ENCODE measurements at places on chromosomes 16 and 17. TPM values are rescaled to one million over a fixed set of nuclear protein-coding genes. Genes with fewer than 3 reads are reported as not detected.

GRCh38 chr17:82001571-82002056 lies 21.1 kb downstream of the CENPX start:
- DNase-seq: no peak

DNA sequence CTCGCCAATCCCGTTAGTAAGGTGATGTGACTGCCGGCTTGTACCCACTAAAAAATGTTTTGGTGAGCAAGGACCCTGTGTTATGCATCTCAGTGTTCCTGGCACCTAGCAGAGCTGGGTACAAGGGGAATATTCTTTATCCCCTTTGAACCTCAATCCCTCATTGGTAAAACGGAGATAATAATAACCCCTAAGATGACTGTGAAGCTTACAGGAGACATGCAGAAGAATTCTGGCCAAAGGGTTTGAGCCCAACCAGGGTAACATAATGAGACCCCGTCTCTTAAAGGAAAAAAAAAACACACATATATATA lies 896 bp downstream of the GGA2 start:
- DNase-seq: no peak

DNA sequence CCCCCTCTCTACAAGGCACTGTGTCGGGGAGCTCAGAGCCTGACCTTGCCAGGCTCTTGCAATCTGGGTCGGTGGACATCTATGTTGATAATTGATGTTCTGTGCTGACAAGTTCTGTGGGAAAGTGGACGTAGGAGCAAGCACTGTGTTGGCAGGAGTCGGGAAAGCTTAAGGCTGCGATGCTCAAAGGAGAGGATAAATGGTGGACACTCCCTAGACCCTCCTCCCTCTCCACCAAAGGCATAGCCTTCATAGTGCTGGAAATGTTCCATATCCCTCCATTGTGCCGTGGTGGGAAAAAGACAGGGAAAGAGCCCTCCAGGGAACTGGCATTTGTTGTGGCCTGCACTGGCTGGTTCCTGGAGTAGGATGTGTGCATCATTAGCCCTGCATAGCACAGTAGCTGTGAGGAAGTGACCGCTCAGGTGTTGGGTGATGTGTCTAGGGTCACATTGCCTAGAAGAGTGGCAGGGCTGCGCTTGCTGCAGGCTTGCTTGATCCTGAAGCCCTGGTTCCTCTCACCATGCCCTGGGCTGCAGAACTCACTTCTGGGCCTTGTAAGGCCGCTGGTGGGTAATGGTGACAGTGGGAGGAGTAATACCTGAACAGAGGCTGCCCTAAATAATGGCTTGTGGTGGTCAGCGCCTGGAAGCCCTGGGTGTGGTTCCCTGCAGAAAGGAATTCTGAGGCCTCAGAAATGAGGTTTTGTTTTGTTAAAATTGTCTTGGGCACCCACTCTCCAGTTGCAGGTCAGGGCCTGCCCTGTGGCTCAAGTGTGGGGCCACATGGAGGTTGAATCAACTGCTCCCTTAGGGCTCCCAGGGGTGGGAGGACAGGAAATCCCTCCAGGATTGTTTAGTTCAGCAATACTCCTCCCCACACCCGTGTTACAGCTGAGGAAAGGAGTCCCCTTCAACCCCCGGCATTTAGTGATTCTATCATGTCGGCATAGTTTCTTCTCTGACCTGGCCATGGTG lies 62.6 kb downstream of the KSR1 start:
- DNase-seq: no peak

MSLN gene
- not detected for total RNA-seq

DNA sequence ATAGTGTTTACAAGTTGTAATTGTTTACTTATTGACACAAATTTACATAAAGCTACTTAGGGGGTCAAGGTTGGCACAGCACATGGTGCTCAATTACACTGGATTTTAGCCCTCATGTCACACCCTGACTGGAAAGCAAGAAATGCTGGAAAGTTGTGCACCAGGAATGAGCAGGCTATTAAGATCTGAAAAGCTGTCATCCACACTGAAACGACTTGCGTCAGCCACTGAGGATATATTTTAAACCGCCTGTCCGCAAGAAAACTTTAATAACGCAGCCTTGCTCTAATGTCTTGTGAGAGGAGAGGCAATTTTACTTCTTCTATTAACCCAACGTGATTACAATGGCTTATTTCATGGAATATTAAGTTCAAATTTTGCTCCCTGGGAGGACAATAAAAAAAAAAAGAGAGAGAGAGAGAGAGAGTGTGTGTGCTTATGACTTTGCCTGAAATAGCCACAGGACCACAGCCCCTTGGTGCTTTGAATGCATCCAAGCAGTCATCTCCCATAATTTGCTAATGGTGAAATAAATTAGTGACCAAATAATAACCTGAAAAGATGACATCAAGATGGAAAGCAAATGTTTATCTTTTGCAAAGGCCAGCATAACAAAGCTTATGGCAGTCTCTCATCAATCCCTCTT lies 425.4 kb upstream of the PSMD7 start:
- DNase-seq: no peak

DNA sequence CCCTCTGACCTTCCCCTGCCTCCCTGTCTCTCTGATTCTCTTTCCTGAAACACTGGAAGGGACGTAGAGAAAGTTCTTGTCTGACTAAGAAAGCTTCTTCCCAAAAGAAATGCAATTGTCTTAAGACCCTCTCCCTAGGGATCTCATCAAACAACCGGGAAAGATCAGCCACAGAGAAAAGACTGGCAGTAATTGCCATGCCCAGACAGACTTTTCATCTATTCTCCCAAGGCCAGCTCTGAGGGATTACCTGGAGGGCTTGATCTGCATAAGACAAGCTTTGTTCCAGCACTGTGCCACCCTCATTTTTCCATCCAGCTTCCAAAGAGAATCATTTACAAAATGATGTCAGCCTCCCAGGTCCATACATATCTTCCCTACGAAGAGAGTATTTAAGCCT lies 38.8 kb upstream of the HS3ST3A1 start:
- DNase-seq: no peak

TMEM106A gene
- total RNA-seq: 14.4 TPM

DNA sequence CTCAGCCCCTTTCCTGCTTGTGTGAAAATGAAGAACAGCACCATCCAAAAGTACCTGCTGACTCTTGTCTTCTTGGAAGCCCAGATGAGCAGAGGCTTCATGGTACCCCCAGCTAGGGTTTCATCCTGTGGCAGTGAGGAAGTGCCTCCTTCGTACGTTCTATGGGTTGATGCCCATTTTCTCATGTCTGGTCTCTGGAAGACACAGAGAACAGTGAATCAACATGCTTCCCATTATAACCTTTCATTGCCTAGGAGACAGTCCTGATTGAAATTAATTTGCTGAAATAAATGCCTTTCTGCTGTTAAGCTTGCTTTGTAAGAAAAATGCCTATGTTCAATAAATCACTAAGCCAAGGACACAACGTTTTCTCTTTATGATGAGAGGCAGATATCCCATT lies 36.5 kb downstream of the RCVRN start:
- no peak for DNase-seq

DNA sequence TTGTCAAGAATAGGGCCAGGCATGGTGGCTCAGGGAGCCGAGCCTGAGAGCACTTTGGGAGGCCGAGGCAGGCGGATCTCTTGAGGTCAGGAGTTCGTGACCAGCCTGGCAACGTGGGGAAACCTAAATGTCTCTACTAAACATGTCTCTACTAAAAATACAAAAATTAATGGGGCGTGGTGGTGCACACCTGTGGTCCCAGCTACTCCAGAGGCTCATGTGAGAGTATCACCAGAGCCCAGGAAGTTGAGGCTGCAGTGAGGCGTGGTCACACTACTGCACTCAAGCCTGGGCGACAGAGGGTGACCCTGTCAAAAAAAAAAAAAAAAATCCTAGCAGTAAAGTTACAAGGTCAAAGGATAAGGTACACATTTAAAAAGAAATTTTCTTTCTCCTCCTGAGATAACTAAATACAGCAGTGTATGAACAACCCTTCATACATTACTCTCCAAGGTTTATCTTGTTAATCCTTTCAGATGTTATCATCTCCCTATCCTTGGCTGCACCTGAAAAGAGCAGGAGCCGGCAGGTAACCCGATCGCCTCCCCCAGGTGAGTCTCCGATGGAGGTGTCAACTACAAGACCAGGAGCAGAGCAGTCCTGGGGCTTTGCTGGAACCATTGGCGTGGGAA lies 122.3 kb downstream of the GOSR1 start:
- peak; percentile 42 for DNase-seq

- DNase-seq: no peak
These were observed 2.9 kb downstream of the FXR2 start for GRCh38 chr17:7611635-7612293.

DNA sequence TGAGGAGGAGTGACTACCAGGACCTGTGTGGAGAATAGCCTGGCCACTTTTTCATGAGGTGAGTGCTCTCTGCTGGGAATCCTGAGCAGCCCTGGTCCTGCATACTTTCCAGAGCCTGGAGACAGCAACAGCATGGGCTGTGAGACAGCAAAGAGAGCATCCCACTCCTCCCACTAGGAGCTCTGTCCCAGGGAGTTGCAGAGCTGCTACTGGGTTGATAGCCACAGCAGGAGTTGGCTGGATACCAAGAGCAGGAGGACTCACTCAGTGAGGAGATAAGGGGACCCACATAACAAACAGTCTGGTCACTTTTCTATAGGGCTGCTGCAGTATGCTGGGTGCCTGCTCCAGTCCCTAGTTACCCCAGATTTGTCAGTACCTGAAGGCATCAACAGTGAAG lies 439.3 kb upstream of the CDH8 start:
- no peak for DNase-seq

DNA sequence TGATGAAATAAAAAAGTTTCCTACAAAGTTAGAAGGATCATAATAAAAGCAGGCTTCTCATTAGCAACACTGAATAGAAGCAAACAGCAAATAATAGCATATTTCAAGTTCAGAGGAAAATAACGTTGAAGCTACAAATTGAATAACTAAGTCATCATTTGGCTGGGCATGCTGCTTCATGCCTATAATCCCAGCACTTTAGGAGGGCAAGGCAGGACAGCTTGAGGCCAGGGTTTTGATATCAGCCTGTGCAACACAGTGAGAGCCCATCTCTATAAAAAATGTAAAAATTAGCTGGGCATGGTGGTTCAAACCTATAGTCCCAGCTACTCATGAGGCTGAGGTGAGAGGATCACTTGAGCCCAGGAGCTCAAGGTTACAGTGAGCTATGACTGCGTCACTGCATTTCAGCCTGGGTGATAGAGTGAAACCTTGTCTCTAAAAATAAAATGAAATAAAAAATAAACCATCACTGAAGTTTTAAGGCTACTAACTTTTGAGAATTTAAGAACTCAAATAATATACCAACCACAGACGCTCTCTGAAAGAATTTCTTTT lies 25.5 kb downstream of the NCOR1 start:
- DNase-seq: no peak

C16orf96 gene
- 0.11 TPM for total RNA-seq

DNA sequence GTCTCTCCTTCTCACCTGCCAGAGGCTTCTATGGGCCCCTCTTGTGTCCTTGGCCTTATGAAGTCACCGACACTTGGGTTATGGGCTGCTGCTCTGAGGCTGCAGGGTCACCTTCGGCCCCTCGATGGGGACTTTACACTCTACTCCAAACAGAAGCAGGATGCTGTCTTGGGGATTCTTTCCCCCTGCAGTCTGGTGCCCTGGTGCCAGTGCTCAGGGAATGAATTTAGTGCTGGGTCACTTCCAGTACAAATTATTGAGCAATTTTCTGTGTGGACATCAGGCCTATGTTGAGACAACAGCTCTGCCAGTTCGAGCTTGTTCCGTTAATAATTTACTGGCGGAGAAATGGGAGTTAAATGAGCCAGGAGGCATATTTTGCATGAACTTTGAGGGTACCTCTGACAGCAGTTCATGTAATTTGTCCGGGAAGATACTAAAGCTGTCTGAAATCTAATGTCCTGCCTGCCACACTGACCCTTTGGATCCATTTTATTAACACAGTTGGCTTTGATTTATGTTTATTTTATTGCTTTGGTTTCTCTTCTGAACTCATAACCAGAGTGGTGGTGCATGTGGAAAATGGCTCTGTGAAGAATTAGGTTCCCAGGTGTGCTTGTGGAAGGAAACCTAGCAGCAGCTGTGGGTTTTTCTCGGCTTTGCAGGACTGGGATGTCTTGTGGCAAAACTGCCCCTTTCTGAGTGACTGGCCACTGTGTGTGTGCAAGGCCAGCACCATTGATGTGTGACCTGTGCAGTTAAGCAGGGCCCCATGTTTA lies 34.1 kb upstream of the DHX8 start:
- DNase-seq: no peak

GRCh38 chr17:14762736-14763479 lies 462.0 kb downstream of the HS3ST3B1 start:
- DNase-seq: no peak

DNA sequence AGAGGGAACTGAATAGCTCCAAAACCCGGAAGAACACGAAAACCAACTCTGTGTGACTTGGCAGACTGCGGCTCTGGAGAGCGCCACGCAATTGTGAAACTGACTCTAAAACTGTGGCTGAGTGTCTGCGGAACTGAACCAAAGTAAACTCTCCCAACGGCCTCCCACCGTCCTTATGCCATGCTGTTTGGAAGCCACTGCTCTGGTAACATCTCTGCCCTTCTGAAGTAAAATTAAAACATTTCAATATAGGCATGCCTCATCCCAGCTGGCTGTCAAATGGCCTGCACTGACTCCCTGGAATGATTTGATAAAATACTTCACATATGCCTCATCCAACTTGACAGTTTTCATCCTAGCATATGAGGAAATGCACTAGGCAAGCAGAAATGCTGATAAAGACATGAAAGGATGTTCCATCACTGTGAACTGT lies 70.2 kb downstream of the PARN start:
- DNase-seq: no peak

- DNase-seq: no peak
These were observed 22.1 kb downstream of the MYH4 start for GRCh38 chr17:10447026-10447931.

DNA sequence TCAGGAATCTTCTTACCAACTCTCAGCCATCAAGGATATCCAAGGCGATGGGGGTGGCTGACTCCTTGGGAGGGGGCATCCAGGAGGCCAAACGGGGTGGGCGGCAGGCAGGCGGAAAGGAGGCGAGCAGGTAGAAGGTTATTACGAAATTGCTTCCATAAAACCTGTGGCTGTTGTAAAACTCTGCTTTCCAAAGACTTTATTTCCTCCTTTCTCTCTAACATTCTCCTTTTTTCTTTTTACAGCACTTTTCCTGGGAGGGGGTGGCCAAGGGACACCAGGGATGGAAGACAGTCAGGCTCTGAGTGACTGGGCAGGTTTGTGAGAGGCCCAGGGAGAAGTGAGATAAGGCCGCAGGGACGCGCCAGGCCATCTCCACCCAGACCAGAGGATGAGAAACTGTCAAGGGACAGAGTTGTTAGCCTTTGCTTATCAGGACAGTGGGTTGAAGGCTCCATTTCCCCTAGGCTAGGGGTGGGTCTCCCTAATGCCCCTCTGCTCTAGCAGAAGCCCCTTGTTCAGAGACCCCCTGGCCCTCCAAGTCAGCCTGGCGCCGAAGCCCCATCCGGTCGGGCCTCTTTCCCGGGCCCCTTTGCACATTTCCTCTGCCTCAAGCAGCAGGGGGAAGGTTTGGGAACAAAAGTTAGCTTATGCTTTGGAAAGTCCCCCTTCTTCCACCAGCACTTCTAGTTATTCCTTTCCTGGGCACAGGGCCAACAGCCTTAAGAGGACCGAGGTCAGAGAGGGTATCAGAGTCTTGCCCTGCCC lies 5.0 kb upstream of the HOXB9 start:
- DNase-seq: no peak
